ENCODE measurements at places on chromosomes 13 and 19.

DNA sequence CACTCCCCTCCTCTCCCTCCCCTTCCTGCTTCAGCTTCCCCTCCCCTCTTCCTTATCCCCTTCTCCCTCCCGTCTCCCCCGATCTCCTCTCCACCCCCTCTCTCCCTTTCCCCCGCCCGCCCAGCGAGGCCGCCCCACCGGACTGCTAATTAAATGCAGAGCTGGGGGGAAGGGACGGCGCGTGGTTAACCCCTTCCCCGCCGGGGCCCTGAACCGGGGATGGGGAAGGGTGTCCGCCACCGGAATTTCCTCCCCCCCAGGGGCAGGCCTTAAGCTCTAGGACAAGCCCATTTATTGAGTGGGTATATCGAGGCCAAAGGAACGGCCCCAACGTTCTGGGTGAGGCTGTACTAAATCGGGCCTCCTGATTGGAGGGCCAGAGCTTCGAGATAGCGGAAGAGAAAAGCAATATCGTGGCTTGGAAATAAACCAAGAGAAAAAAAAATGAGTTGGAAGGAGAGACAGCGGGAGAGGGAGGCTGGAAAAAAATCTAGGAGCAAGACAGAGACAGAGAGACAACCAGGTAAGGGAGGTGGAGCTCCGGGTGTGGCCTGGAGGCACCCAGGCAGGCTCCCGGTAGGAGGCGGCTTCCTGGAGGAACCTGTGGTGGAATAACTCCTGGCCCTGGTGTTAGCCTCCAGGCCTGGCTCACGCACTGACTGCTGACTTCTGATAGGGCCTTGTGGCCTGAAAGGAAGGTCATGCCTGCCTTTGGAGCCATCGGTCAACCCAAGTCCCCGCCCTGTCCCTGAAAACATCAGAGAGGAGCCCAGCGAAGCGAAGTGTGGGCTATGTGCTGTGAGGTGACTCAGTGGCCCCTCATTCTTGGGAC, 11.6 kb upstream of the JUND start:
- DNase-seq = peak; percentile 86

- DNase-seq = peak; percentile 49
Observed at GRCh38 chr13:31200637-31200971, 829 bp downstream of the B3GLCT start.

DNA sequence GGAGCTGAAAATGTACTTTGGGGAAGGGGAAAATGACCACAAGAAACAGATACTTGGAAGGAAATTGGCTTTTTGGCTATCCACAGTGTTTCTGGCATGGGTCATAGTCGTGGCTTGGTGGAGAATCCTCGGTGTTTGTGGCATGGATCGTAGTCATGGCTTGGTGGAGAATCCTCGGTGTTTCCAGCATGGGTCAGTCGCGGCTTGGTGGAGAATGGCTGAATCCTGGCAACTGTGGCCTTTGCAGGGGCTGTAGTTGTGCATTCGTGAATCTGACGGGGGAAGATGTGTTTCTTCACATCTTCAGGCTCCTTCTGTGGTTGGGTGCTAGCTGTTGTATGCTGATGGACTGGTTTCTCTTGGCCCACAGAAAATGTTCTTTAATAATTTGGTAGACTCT, 61.7 kb upstream of the MCF2L start:
- DNase-seq = no peak

- DNase-seq = no peak
Observed at GRCh38 chr19:58556622-58557220, 1.7 kb downstream of the UBE2M start.

GRCh38 chr19:16896146-16897028, 7.6 kb downstream of the F2RL3 start:
- no peak for DNase-seq

DNA sequence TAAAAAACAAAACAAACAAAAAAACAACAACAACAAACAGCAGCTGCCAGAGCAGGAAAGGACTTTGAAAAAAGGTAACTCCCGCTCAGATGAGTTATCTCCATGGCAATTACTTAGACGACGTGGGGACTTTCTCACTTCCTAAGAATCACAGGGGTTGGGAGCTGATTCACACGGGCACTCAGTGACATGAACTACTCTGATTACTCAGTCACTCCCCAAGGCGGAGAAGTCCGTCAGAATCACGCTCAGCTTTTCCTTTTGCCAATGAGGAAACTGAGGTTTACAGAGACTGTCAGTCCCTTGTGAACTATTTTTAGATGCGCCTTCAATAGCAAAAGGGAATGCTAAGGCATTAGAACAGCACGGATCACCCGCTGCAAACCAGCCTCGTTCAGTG, 32.3 kb upstream of the MATK start:
- DNase-seq = peak; percentile 17

GRCh38 chr19:49863935-49864320, 3.4 kb downstream of the PNKP start:
- DNase-seq = no peak

DNA sequence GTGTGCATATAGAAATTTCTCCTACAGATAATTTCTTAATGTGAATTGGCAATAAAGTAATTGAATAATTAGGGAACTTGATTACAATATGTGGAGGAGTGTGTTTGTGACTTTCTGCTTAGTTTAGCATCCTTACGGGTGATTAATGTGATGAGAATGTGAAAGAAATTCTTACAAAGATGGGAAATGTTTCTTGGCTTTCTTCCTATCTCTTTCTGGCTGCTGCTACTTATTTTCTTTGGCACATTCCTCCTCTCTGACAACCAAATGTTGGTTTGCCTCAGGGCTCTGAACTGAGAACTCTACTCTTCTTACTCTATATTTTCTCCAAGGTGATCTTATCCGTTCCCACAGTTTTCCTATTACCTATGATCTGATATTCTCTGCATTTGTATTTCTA, 300.1 kb downstream of the TBC1D4 start:
- DNase-seq = peak; percentile 79

DNA sequence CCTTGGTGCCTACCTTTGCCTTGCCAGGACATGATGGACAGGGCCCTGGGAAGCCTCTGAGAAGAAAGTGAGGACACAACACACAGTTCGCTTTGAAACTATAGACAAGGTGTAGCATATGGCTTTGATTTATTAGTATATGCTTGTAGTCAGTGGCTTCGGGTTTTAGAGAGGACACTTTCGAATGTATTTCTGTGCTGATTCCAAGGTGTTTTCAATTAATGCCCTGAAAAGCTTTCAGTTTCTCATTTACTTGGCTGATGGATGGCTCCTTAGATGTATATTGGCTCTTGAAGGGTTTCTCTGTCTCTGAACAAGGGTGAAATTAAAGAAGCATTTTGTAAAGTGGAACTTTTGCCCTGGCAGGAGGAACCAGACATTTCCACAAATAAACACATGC, 106.9 kb downstream of the POSTN start:
- DNase-seq = peak; percentile 77

DNA sequence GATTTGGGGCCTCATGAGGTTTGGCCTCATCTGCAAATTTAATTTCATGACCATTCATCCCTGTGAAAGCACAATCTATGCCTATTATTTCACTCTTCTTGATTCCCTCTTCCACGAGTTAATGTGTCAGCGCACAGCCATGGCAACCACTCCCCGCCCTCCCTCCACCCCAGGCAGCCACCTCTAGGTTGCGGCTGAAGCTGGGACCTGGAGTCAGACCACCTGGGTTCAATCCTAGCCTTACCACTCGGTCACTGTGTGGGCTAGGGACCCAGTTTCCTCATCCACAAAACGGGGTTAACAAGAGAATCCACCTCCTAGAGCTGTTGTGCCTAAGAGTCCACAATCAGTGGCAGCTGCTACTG, 9.8 kb downstream of the CHST8 start:
- no peak for DNase-seq

DNA sequence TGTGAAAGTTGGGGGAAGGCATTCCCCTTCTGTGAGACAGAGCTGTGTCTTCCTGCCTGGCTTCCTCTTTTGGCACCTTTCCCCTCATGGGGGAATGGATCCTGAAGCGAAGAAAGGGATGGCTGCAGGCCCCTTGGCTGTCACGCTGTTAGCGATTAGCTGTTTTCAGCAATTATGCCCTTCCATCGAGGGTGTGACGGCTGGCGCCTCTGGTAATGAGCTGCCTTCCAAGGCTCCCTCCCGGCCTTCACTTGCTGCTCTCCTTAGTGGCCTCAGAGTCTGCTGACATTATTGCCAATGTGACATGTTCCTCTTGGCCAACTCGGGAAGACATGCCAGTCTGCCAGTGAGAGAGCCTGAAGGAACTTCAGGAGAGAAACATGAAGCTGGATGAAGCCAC, 162.1 kb downstream of the ZIC5 start:
- no peak for DNase-seq

DNA sequence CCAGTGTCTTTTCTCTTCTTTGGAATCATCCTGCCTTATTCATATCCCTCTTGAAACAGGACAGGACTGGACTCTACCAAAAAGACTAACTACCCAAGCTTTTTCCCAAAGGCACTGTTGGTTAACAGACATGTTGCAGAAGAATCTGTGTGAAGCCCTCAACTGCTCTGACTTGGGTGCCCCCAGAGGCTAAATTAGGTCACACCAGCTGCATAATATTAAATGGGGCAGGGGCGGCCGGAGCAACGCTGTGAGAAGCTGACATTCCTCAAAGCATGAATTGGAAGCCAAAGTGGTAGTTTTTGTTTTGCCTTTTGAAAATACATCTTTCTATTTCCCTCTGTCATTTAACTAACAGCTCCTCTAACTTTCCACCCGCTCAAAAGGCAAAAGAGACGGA, 185.9 kb downstream of the LHFPL6 start:
- DNase-seq = peak; percentile 46

DNA sequence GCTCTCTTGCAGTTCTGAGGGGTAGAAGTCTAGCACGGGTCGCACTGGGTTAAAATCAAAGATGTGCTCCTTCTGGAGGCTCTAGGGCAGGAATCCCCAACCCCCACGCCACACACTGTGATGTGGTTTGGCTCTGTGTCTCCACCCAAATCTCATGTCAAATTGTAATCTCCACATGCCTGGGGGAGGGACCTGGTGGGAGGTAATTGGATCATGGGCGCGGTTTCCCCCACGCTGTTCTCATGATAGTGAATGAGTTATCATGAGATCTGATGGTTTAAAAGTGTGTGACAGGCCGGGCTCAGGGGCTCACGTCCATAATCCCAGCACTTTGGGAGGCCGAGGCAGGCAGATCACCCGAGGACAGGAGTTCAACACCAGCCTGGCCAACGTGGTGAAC, 26.6 kb upstream of the CALM3 start:
- DNase-seq = peak; percentile 44

DNA sequence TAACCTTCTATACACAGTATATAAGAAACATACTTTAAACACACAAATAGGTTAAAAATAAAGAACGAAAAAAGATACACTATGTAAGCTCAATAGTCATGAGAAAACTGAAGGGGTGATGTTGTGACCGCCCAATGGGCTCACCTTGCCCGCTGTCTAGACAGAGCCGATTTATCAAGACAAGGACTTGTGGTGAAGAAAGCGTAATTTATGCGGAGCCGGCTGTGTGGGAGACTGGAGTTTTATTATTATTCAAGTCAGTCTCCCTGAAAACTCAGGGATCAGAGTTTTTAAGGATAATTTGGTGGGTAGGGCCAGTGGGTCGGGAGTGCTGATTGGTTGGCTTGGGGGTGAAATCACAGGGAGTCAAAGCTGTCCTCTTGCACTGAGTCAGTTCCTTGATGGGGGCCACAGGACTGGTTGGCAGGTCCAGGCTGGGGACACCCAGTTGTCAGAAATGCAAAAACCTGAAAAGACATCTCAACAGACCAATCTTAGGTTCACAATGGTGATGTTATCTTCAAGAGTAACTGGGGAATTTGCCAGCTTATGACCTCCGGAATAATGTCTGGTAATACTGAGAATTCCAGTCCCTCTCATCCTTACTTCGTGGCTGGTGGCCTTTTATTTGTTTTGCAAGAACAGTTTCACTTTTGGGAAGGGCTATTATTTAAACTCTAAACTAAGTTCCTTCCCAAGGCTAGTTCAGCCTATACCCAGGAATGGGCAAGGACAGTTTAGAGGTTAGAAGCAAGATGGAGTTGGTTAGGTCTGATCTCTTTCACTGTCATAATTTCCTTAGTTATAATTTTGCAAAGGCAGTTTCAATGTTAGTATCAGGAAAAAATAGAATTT, 96.6 kb downstream of the UBL3 start:
- peak; percentile 47 for DNase-seq

- no peak for DNase-seq
Observed at GRCh38 chr13:84332346-84332745, 450.1 kb upstream of the SLITRK1 start.

- no peak for DNase-seq
Observed at GRCh38 chr19:54021363-54021762, 29.9 kb downstream of the CACNG6 start.

- DNase-seq = no peak
Observed at GRCh38 chr19:41363371-41363752, 587 bp downstream of the B9D2 start.

DNA sequence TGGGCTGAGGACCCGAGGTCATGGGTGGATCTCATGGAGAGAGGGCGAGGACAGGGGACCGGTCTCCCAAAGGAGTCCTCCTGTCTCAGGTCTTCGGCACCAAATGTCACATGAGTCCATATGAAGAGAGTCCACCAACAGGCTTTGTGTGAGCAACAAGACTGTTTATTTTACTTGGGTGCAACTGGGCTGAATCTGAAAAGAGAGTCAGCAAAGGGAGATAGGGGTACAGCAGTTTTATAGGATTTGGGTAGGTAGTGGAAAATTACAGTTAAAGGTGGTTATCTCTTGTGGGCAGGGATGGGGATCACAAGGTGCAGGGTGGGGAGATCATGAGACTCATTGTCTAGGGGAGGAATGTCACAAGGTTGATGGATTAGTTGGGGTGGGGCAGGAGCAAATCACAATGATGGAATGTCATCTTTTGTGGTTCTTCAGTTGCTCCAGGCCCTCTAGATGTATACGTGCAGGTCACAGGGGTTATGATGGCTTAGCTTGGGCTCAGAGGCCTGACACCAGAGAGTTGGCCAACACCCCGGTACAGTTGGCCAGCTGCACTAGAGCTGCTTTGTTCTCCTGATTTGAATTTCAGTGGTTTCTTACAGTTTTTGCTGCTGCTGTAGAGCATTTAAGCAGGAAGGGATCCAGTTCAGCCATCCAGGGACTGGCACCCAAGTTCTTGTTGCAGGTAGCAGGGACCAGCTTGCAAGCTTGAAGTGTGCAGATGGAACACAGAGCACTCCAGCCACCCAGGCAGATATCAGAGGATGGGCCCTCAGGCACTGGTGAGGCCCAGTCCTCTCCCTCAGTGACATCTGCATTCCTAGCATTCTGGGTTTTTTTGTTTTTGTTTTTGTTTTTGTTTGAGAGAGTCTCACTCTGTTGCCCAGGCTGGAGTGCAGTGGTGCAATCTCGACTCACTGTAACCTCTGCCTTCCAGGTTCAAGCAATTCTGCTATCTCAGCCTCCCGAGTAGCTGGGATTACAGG, 26.4 kb upstream of the IGFL1 start:
- no peak for DNase-seq

DNA sequence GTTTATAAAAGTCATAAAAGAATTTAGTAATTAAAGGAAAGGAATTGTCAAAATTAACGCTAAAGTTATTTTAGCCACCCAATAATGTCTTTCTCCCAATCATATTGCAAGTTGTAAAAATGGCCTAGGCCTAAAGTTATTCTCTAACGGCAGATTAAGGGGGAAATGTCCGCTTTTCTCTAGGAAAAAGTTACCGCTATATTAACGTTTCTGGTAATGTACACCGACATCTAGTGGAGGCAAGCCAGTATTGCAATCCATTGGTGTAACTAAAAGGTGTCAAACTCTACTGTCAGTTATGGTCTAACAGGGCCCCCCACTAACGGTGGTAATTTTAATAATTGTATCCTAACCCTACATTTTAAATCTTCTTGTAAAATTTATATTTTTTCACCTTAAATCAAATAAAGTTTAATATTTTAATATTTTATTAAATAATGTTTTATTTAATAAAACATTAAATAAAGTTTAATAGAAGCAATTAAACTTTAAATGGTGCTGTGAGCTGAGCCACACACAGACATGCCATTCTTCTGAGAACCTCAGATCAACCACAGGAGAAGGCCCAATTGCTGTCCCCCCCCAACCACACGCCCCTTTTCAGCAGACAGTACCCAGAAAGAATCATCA, 35.9 kb upstream of the ZSCAN5A start:
- peak; percentile 55 for DNase-seq

Measured in fibroblast of skin of scalp (primary cell).